ENCODE measurements at places on chromosomes 1 and 21.

DNA sequence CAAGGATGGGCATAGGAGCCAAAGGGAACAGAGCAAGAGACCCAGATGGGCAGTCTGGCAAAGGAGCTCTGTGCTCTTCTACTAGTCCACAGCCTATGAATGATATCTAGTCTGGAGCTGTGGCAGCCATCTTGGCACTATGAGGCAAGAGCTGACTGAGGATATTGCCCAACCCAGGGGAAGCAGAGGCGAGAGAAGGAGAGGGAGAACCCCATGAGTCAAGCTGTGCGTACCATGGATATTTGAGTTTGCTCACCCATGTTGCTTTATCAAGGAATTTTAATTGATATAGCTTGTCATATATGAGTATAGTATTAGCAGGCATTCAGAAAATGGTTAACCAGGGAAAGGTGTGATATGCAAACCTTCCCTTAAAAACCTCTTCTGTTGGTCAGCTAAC lies 420.9 kb downstream of the PRDM2 start:
- DNase-seq, result no peak

- no peak for DNase-seq
These were observed 160.2 kb downstream of the PSMG1 start for GRCh38 chr21:39022863-39023693.

DNA sequence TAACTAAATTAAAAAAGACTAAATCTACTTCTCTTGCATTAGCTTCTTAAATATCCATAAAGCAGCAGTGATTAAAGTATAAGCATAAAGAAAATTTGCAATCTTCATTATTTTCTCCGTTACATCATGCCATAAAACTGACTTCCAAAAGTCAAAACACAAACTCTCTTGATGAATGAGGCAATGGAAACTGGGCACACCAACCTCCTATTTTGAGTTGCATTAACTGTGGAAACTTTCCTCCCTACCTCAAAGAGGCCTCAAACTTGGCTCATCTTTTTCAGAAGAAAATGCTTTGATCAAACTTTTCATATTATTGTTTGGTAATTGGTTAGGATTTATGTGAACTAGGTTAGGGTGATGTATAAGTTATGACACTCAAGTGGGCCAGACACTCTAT lies 4.1 kb upstream of the BTG3 start:
- DNase-seq, result no peak

- peak; percentile 88 for DNase-seq
These were observed 50.6 kb upstream of the ZC3H12A start for GRCh38 chr1:37423810-37424209.

GRCh38 chr1:175602026-175602585 lies 141.3 kb downstream of the TNR start:
- DNase-seq, result no peak

DNA sequence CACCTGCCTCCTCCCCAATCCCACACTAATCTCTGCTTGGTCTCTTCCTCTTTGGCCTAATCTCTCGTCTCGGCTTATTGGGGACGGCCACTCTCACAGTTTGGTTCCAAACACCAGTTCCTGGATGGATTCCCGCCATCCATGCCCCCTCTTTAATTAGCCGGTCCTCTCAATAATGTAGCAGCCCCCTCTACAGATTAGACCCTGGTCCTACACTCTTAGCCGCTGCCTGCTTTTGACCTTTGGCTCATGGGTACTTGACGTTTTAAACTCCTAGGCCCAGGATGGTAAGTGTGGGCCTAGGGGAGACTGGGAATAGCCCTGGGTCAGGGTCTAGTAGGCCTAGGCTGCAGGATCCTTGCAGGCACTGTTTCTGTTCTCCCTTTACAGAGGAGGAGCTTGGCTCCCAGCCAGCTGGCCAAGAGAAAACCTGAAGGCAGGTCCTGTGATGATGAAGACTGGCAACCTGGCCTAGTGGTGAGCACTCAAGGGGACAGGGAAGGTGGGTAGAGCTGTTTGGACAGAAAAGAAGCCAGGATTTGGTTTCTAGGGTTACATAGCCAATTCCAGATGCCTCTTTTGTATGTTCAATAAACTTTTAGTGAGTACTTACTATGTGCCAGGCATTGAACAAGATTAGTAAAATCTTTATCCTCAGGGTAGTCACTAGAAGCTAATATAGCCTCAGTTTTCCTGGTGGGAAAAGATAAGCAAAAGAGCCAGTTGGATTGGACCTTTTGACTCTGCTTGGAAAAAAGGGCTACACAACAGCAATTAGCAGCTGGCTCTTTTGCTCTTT lies 758 bp downstream of the RAD54L start:
- peak; percentile 58 for DNase-seq
